ENCODE measurements at places on chromosomes 11 and 22.

- H3K4me3 ChIP-seq: no peak overlapping the region
- no peaks in the 10 kb centered on the region for H3K4me1 ChIP-seq
- no peaks in the 10 kb centered on the region for H3K27me3 ChIP-seq
- no peak overlapping the region for H3K27ac ChIP-seq
- DNase-seq: no peak
- H3K36me3 ChIP-seq: no peaks in the 10 kb centered on the region
These were observed 12.3 kb downstream of the A4GALT start for GRCh38 chr22:42708417-42708816.

DNA sequence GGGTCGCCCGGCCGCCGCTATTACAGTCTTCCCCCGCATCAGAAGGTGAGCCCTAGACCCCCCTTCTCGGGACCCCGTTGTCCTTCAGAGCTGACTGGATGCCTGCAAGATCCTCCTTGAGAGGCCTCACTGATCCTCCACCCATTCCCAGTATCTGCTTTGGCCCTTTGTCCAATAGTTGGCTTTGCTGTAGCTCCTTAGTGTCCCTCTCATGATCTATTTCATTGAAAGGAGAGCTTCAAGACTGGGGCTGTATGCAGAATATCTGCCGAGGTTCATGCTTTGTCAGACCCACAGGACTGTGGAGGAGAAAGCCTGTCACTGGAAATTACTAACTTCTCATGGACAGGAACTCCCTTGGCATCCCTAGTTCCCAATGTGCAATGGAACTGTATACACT is 499 bp downstream of the DLAT start:
- peaks cover 19% of the 10 kb centered on the region for H3K36me3 ChIP-seq
- H3K27ac ChIP-seq: peak overlapping the region; percentile 80
- H3K4me3 ChIP-seq: peak overlapping the region; percentile 91
- H3K27me3 ChIP-seq: no peaks in the 10 kb centered on the region
- no peak for DNase-seq
- H3K4me1 ChIP-seq: no peaks in the 10 kb centered on the region

DNA sequence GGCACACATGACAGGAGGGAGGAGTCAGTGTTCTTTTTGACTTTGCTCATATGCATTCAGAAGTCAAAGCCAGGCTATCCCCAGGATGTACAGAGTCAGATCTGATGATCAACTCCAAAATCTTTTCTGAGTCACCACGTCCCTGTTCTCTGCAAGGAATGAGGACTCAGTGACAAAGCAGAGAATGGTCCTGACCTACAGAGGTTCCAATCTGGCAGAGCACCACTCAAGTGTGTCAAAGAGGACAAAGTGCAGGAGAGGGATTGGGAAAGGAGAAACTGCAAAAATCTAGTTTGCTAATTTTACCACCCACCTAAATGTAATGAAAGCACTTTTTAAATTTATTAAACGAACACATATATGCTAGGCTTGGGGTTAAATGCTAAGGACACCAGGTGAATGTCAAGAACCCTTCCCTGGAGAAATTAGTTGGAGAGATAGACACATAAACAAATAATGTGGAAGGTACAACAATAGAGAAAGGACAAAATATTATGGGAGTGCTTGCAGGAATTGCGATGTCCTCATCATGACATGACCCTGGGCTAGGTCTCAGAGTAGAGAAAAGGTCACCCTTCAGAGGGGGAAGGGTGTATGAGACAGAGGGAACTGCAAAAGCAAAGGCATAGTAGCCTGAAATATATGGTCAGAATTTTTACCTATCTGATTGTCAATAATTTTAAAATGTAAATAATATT is 56.3 kb downstream of the MTNR1B start:
- H3K27ac ChIP-seq: no peak overlapping the region
- no peaks in the 10 kb centered on the region for H3K4me1 ChIP-seq
- no peaks in the 10 kb centered on the region for H3K27me3 ChIP-seq
- no peak for DNase-seq
- no peaks in the 10 kb centered on the region for H3K36me3 ChIP-seq

- peaks cover 8% of the 10 kb centered on the region for H3K27me3 ChIP-seq
- peak within 1 kb of the TSS; percentile 84 for H3K4me3 ChIP-seq
- peaks cover 20% of the 10 kb centered on the region for H3K4me1 ChIP-seq
- DNase-seq: no peak
These were observed at the start of gene SCARF2 for GRCh38 chr22:20437613-20438426. Gene SCARF2 (minus strand): TSS chr22:20437825. CDS start chr22:20437754, 71 bp downstream.

- no peak for DNase-seq
- H3K36me3 ChIP-seq: no peaks in the 10 kb centered on the region
- H3K27me3 ChIP-seq: no peaks in the 10 kb centered on the region
- no peak overlapping the region for H3K4me3 ChIP-seq
- no peak overlapping the region for H3K27ac ChIP-seq
- peaks cover 3% of the 10 kb centered on the region for H3K4me1 ChIP-seq
These were observed 119.6 kb upstream of the BLID start for GRCh38 chr11:122235615-122236014.

All from trophoblast cell (in vitro differentiated cells and primary cell).